ENCODE measurements at places on chromosomes 1 and 21. TPM values are rescaled to one million over a fixed set of nuclear protein-coding genes. Genes with fewer than 3 reads are reported as not detected.
A peak's percentile ranks its signal among the peaks of the same experiment; 100 is the strongest.

Gene SH3D21
- total RNA-seq, result 4.4 TPM

GRCh38 chr1:166026143-166026542 is 140.7 kb downstream of the FAM78B start:
- DNase-seq, result no peak

DNA sequence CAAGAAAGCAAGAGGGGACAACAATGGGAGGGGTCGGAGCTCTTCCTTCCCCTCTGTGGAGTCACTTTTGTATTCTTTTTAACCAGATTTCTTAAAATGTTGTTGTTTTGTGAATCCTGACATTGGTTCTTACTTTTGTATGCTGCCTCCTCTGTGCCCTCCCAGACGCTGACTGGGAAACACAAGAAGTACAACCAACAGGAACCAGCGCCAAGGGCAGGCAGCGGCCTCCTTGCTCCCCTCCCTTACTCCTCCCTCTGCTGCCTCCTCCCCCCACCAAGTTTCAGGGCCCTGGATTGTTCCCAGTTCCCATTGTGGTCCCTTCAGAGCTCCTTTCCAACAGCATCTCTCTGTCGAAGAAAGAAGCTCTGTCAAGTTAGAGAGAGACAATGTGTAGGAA is 111.1 kb downstream of the BRINP2 start:
- no peak for DNase-seq

DNA sequence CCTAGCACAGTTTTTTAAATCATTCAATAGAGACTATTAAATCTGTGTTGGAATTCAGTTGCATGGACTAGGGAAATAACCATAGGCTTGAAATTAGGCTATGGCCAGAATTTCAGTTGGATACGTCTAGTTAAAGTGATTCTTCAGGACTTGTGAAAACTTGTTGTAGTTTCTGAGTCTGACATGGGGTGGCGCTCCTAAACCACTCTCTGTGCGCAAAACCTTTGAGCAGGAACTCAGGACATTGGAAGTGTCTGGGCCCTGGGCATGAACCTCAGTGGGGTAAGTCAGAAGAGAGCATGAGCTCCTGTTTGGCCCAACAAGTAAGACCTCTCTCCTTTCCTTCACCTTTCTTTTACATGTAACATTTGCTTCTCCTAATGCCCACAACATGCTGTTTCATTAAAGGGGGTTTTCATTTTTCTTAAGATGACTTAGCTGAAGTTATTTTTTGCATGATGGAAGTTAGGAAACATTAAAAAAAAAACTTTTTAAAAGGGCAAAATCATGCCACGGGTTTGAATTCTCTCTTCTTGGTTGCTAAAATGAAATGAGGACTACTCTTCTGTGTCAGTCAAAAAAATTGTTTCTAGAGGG is 17.1 kb upstream of the CCDC190 start:
- peak; percentile 43 for DNase-seq
